ENCODE measurements at places on chromosomes 4 and X. TPM values are rescaled to one million over a fixed set of nuclear protein-coding genes. Genes with fewer than 3 reads are reported as not detected.

Gene PAGE2B
- not detected for total RNA-seq

Gene TMEM271
- not detected for total RNA-seq

Gene SLC26A1
- total RNA-seq: 0.85 TPM

Gene PLAC8
- total RNA-seq: 875 TPM

Gene DNAAF6
- total RNA-seq: not detected

Gene HTN3
- not detected for total RNA-seq

Gene ANOS1
- total RNA-seq: 0.41 TPM

Gene WNK3
- 2.0 TPM for total RNA-seq

Gene PDLIM5
- 137 TPM for total RNA-seq

Gene TXK
- total RNA-seq: 1.8 TPM

Gene ATP1B4
- not detected for total RNA-seq

Gene TAF9B
- 3.3 TPM for total RNA-seq

Gene GUF1
- 21.4 TPM for total RNA-seq

Gene NPY1R
- total RNA-seq: 2.8 TPM

Gene SPIN2A
- total RNA-seq: 1.1 TPM

Gene WDR17
- total RNA-seq: 2.4 TPM

Gene ERAS
- total RNA-seq: not detected

Gene CCNG2
- 86.5 TPM for total RNA-seq

Gene C4orf17
- total RNA-seq: not detected

Gene PCDH19
- total RNA-seq: 1.7 TPM

Gene CXCL6
- total RNA-seq: 0.19 TPM

Gene PDLIM3
- 193 TPM for total RNA-seq

Gene PABPC4L
- 0.17 TPM for total RNA-seq

Gene TNMD
- total RNA-seq: 1.5 TPM

Gene LAS1L
- total RNA-seq: 17.2 TPM

Gene GPC4
- total RNA-seq: 33.5 TPM

Gene TEX13D
- total RNA-seq: not detected

Gene NHSL2
- 11.8 TPM for total RNA-seq

Gene ADAMTS3
- 0.41 TPM for total RNA-seq

All from mucosa of descending colon (tissue), 3 donors.